ENCODE measurements at places on chromosomes 7 and 10.

DNA sequence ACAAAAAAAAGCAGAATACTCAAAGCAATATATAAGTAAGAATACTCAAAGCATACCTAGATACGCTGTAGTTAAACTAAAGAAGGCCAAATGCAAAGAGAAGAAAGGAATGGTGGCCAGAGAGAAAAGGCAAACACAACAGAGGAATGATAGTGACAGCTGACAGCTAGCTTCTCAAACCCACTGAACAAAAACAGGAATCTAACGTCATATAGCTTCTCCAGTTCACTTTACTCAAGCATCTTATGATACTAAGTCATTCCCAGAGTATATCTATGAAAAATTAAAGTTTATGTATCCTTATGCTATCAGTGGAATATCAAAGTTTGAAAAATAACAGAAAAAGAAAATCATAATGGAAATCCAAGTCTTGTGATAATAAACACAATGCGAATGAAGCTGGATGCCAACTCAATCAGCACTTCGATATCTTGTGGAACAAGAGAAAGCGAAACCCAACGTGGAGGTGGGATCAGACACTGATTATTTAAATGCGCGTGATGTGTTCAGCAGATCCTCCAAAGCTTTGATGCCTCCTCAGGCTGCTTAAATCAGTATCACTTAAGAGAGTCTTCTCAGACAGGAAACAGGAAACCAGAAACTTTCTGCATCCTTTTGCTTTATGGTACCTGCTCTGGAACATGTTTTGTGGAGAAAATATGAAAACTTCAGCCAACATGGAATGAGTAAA lies 102.8 kb downstream of the PIP4K2A start:
- peak; percentile 59 for DNase-seq

DNA sequence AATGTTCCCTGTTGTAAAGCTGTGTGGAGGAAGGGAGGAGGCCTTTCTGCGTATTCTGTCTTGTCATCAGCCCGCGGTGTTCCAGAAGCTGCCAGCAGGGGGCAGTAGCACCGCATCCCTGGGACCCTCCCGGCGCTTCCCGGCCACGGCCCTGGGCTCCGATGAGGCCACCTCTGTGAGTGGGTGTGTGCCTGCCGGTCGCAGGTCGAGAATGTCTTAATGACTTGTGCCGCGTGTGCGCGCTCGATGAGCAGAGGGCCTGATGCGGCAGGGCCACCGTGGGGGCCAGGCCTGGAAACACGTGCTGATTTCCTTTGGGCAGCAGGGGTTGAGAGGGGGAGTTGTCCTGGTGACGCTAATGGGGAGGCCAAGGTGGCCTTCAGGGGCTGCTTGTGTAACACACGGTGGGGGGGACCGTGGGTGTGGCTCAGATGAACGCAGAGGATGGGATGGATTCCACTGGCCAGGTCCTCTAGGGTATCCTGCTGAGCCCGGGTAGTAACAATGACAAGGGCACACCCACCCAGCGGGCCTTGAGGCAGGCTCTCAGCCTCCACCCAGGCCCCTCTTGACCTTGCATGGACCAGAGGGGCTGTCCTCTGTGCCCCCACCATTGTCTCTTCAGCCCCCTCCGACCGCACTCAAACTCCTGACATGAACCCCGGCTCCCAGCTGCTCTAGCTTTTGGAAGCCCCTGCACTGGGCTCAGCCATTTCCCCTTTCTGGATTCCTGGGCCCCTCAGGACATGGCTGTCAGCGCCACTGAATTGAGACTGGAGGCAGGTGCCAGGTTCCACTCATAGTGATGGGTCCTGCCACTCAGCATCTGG lies 135.9 kb upstream of the PODXL start:
- DNase-seq, result peak; percentile 30

GRCh38 chr10:51875610-51876009 lies 176.2 kb upstream of the CSTF2T start:
- DNase-seq, result no peak

- no peak for DNase-seq
Observed at GRCh38 chr7:134660961-134661376, 14.3 kb downstream of the BPGM start.

- DNase-seq, result no peak
Observed at GRCh38 chr10:131059881-131060280, 251.6 kb downstream of the TCERG1L start.

DNA sequence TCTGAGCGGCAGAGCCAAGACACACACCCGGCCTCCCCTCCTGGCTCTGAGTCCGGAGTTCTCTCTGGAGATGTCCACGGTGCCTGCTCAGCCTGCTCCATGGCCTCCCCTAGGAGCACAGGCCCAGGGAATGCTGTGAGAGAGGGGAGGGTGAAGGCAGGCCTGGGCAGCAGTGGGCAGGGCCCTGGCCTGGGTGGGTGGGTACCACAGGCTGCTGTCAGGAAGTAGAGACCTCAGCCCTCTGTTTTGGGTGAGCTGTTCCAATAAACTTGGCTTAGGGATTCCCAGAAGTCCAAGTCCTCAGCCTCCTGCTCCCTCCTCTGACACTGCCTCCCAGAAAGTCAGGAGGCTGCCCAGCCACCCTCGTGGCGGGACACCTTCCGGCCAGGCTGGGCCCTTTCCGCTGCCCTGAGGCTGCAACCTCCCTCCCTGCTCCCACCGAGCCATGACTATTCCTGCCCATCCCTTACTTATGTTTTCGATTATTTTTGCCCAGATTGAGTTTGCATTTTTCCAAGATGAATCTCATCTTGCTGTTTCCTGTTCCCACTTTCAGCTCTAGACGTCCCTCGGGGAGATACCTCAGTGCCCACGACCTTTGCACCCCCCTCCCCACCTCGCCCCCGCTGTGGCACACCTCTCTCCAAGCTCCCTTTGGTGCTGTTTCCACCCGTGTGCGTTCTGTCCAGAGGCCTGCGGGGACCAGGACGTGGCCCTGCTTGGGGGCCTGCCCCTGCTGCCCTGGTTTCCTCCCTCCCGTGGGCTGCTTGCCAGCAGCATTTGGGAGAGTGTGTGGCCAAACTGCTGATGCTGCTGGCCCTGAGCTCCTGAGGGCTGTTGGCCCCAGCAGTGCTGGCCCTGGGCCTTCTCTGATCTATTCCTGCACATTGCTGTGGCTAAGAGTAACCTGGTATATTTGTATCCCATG lies 5.8 kb upstream of the POLM start:
- DNase-seq, result no peak

DNA sequence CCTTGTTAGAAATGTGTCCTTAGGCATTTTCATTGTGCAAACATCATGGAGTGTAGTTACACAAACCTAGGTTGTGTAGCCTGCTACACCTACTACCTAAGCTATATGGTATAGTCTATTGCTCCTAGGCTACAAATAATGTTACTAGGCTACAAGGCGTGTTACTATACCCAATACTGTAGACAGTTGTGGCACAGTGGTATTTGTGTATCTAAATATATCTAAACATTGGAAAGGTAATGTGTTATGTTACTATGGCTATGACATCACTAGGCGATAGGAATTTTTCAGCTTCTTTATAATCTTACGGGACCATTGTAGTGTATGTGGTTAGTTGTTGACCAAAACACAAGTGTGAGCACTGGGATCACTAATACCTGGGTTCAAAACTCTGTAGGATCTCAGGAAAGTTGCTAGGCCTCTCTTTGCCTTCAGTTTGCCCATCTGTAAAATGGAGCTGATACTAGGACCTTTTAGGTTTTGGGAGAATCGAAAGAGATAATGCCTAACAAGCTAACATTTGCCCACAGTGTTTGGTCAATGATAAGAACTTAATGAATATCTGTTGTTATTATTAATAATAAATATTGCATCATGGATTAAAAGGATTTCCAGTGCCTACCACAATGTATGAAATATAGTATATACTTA lies 2.7 kb downstream of the BICC1 start:
- no peak for DNase-seq

DNA sequence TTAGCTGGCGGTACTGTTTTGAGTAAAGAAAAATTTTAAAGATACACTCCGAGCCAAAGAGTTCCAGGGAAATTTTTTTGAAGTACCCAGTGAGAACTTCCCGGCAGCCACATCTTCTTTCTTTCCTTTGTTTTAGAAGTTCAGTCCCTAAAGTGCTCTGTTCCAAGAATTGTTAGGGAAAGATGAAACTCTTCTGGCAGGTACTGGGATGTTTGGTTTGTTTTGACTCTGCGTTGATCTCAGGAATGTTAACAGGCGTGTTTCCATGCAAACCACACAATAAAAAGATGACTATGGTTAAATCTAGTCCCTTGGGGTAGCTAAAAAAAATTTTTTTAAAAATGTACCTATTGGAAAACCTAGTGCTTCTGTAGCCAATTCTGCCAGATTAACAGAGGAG lies 224.7 kb upstream of the PHYHIPL start:
- DNase-seq, result no peak

DNA sequence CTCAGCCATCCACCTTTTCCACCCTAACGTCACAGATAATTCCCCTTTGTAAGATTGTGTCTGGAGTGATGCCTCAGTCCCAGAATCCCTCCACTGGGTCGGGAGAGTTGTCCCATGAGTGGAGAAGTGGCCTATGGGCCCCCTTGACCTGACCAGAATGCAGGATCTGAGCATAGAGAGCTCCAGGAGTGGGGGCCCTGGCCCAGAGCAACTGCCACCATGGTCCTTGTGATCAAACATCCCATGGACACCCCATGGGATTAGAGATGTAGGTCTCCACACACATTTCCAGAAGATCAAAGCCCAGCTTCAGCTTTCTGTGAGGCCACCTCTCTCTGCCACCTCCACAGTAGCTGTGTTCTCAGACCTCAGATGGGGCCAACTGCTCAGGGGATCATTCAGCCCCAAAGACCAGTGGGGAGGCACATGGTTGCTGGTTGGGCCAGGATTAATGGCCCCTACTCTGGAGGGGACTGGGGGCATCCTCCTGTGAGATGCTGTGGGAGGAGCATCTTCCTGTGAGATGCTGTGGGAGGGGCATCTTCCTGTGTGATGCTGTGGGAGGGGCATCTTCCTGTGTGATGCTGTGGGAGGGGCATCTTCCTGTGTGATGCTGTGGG lies 28.5 kb upstream of the DPYSL4 start:
- DNase-seq, result no peak

DNA sequence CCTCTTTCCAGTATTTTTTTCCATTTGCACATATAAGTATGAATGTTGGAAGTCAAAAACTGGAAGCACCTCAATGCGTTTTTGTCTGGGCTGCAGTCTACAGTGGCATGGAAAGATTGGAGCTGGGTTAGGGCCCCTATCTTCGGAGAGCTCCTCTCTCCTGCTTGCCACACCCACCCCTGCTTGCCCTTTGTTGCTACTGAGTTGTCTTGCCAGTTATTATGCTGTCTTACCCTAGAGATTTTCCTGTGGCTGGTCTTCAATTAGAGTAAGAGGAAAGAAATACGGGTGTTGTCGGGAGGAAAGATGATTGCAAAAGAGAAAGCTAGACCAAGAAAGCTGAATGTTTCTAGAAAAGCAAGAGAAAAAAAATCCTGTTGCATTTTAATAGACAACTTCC lies 228.9 kb upstream of the CELF2 start:
- no peak for DNase-seq

GRCh38 chr10:50464004-50464409 lies 159.7 kb downstream of the SGMS1 start:
- DNase-seq, result no peak

GRCh38 chr7:80018941-80019808 lies 115.5 kb upstream of the GNAI1 start:
- DNase-seq, result peak; percentile 18

DNA sequence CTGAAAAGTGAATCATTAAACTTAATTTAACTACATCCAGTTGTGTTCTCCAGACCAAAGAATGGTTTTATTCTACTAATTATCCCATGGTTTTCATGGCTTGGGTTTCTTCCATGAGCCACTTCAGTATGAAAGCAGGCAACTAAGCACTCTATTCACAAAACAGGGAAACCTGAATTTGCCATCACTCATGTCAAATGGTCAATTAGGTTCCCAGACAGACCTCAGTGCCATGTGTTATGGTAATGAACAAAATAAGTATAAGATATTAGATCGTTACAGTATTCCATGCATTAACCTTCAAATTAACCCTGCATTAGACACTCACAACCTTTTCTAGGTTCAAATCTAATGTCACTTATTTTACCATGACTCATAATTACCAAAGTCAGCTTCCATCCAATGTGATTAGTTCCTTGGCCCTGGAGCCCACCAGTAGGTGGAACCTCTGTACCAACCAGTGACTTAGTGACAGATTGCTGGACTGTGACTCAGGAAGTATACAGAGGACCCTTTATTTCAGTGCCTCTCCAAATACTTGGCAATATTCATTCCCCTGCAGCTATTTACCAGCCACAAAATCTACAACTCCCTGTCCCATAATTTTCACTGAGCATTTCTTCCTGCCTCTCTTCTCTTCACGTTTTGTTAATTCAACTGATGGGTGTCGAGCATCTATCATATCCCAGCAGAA lies 1270.2 kb upstream of the SORCS1 start:
- no peak for DNase-seq

DNA sequence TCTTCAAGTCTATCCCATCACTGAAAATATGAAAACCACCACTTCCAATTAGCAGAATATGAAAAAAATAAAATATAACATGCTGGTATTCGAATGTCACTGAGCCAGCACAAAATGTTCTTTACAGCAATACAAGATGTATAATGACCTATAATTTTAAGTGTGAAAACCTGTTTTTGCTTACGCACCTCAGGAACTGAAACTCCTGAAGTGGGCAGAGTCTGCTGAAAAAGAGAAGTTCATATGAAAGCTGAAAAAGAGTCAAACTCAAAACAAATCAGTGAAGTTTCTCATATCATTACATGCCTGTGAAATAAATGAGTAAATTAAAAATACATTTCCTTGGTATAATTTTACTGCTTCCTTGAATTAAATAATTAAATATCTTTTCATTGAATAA lies 272.5 kb downstream of the DGKB start:
- no peak for DNase-seq

GRCh38 chr10:74963549-74963948 lies 137.1 kb downstream of the KAT6B start:
- DNase-seq, result no peak

DNA sequence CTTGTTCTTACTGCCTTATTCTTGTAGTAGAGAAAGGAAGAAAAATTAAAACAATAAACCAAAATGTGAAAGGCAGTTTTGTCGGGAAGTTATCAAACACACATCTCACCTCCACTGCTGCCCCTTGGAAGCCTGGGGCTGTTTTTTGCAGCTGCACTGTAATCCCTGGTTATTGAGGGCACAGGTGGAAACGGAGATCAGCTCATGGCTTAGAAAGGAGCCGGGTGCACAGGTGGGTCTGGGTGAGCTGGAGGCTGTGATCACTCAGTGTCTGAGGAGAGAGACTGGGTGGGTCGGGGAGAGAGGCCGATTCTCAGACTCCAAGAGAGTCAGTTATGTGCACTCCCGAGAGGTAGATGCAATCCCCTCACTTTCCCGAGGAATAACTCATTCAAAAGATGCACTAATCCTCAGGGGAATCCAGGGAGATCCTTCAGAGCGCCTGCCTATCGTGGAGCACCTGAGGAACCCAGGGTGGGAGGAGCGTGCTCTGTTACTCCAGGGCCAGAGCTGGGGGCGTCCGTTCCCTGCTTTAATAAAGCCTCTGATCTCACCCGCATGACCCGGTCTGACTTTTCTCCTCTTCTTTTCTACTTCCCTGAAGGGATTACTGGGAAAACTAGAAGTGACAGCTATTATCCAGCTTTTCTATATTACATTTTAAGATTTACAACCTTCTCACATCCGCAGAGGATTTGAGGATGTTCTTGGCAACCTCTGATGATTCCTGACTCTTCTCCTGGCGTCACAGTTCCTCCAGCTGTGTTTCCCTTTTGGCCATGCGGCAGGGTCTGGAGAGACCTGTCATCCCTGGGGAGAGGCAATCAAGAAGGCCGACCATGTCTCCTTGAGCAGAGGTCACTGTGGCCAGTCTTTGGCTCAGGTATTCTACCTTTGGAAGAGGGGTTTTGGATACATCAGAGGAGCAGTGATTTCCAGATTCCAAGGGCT lies 82.1 kb downstream of the CAMK1D start:
- no peak for DNase-seq

- DNase-seq, result no peak
Observed at GRCh38 chr10:37619336-37619735, 238.1 kb downstream of the ZNF248 start.

Data from activated naive CD4-positive, alpha-beta T cell treated with anti-CD3 and anti-CD28 coated beads, Interleukin-2, amount 50 U/mL, for 16 hours (primary cell).